ENCODE measurements at places on chromosomes 12 and 14. TPM values are rescaled to one million over a fixed set of nuclear protein-coding genes. Genes with fewer than 3 reads are reported as not detected.
A peak's percentile ranks its signal among the peaks of the same experiment; 100 is the strongest.

DNA sequence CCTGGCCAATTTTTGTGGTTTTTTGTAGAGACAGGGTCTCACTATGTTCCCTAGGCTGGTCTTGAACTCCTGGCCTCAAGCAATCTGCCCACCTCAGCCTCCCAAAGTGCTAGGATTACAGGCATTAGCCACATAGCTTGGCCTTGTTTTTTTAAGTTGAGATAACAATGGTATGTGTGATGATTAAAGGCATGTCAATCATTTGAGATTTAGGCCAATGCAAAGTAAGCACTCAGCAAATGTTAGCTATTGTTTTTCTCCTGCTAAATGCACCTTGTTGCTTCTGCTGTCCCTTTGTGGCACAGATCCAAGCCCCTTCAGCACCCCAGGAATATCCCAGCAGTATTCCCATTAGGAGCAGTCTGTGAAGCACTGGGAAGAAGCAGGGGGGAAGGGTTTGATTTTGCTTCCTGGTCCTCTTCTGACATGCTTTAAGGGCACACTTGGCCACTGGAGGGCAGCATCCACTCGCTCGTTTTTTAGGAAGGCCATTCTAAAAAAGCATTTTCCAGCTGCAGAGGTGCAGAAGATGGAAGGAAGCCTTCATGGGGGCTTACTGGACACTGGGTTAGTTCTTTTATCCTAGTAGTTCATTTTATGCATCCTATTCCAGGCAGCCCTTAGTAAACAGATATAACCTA is 70.2 kb upstream of the ZFP36L1 start:
- peak; percentile 45 for DNase-seq

GRCh38 chr14:89240414-89240813 is 176.6 kb downstream of the FOXN3 start:
- peak; percentile 36 for DNase-seq

DNA sequence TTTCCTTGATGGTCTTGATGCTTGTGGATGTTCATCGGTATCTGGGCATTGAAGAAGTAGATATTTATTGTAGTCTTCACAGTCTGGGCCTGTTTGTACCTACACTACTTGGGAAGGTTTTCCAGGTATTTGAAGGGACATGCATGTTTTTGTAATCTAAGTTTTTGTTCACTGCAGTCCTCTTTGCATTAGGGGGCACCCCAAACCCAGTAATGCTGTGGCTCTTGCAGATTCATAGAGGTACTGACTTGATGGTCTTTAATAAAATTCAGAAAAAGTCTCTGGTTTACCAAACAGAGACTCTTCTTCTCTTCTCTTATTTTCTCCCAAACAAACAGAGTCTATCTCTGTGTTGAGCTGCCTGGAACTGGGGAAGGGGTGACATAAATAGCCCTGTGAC is 150.9 kb upstream of the SLC16A7 start:
- no peak for DNase-seq

TOGARAM1 gene
- total RNA-seq: 14.7 TPM

DAO gene
- total RNA-seq: not detected

OAS2 gene
- total RNA-seq: 94.2 TPM

SYT10 gene
- 1.2 TPM for total RNA-seq
